ENCODE measurements at places on chromosomes 5 and 9. TPM values are rescaled to one million over a fixed set of nuclear protein-coding genes. Genes with fewer than 3 reads are reported as not detected.

GRCh38 chr9:88303721-88304451, 84.4 kb upstream of the SPIN1 start:
- H3K4me3 ChIP-seq, result no peak overlapping the region
- no peaks in the 10 kb centered on the region for H3K36me3 ChIP-seq
- DNase-seq, result no peak
- H3K27me3 ChIP-seq, result no peaks in the 10 kb centered on the region

DNA sequence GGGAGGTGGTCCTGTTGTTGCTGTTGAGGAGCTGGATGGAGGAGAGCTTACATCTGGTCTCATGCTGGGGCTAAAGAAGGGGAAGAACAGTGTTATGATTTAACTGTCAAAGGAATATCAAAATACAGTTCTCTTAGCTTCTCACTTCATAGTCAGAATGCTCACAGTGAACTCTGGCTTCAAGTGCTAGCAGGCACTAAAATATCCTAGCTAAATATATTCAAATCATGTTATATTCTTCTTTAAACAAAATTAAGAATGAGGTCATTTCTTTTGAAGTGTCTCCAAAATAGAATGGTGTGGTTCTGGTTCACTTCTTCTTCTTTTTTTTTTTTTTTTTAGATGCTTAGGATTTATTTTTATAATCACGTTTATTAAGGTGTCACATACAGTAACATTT, 89.4 kb downstream of the NR3C1 start:
- peaks cover 66% of the 10 kb centered on the region for H3K4me1 ChIP-seq
- peak overlapping the region; percentile 12 for H3K27ac ChIP-seq
- H3K36me3 ChIP-seq, result peaks cover 42% of the 10 kb centered on the region
- H3K4me3 ChIP-seq, result no peak overlapping the region
- DNase-seq, result no peak

GRCh38 chr5:138033386-138033808, 518 bp upstream of the FAM13B start:
- H3K4me3 ChIP-seq, result peak overlapping the region; percentile 74
- no peak for DNase-seq
- H3K36me3 ChIP-seq, result no peaks in the 10 kb centered on the region
- H3K4me1 ChIP-seq, result peaks cover 40% of the 10 kb centered on the region

DNA sequence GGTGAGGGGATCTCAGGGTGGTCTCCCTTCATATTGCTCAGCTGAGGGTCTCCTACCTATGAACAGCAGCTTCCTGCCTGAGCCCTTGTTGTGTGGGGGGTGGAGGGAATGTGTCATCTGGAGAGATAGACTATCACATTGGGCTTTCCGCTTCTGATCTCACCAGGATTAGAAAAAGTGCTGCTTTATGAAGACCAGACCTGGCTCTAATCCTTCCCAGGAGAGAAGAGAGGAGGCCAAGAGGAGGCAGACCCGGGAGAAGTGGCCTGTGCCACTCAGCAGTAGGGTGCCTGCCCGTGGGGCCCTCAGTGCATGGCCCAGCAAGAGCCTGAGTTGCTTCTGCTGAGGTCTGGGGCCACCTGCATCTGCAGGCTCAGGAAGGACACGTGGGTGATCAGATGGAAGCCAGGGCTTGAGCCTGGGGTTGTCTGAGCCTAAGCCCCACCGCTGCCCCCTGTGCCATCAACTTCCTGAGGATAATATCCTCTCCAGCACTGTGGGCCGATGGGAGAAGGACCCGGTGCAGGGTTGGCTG, 22.1 kb upstream of the COL5A1 start:
- no peaks in the 10 kb centered on the region for H3K36me3 ChIP-seq
- peak; percentile 30 for DNase-seq
- no peak overlapping the region for H3K4me3 ChIP-seq
- no peaks in the 10 kb centered on the region for H3K27me3 ChIP-seq
- no peak overlapping the region for H3K27ac ChIP-seq
- H3K4me1 ChIP-seq, result no peaks in the 10 kb centered on the region

GRCh38 chr9:3528451-3528850, 2.6 kb upstream of the RFX3 start:
- peaks cover 24% of the 10 kb centered on the region for H3K4me1 ChIP-seq
- H3K27ac ChIP-seq, result peak overlapping the region; percentile 63
- H3K36me3 ChIP-seq, result no peaks in the 10 kb centered on the region

- H3K36me3 ChIP-seq, result peaks cover 43% of the 10 kb centered on the region
- no peak overlapping the region for H3K27ac ChIP-seq
- H3K4me3 ChIP-seq, result no peak overlapping the region
- no peaks in the 10 kb centered on the region for H3K27me3 ChIP-seq
- DNase-seq, result no peak
- H3K4me1 ChIP-seq, result no peaks in the 10 kb centered on the region
These were observed 37.4 kb downstream of the ARHGEF37 start for GRCh38 chr5:149618581-149619248.

- H3K36me3 ChIP-seq, result no peaks in the 10 kb centered on the region
- H3K27ac ChIP-seq, result no peak overlapping the region
- H3K4me3 ChIP-seq, result no peak overlapping the region
- no peak for DNase-seq
These were observed 36.7 kb downstream of the DMGDH start for GRCh38 chr5:79032782-79033181.

DNA sequence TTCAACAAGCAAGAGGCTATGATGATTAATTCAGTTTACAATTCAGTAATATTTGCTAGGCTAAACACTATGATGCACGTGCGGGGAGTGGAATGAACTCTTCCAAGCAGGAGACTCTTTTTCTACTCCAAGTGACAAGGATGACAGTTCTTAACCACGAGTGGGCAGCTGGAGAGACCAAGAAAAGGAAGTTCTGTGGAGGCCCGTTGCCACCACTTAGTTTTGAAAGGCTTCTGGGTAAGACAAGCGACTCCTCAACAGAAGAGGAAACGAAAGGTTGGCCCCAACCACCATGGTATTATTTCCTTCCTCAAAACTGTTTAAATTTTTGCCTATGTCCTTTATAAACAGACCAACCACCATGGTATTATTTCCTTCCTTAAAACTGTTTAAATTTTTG, 2.8 kb downstream of the DCAF12 start:
- H3K27ac ChIP-seq, result peak overlapping the region; percentile 94
- peaks cover 43% of the 10 kb centered on the region for H3K4me1 ChIP-seq
- H3K36me3 ChIP-seq, result peaks cover 33% of the 10 kb centered on the region
- no peak overlapping the region for H3K4me3 ChIP-seq
- DNase-seq, result no peak
- H3K27me3 ChIP-seq, result no peaks in the 10 kb centered on the region

GRCh38 chr9:136336156-136336870, 9.0 kb downstream of the GPSM1 start:
- no peaks in the 10 kb centered on the region for H3K36me3 ChIP-seq
- no peaks in the 10 kb centered on the region for H3K4me1 ChIP-seq
- no peak overlapping the region for H3K4me3 ChIP-seq
- no peaks in the 10 kb centered on the region for H3K27me3 ChIP-seq

DNA sequence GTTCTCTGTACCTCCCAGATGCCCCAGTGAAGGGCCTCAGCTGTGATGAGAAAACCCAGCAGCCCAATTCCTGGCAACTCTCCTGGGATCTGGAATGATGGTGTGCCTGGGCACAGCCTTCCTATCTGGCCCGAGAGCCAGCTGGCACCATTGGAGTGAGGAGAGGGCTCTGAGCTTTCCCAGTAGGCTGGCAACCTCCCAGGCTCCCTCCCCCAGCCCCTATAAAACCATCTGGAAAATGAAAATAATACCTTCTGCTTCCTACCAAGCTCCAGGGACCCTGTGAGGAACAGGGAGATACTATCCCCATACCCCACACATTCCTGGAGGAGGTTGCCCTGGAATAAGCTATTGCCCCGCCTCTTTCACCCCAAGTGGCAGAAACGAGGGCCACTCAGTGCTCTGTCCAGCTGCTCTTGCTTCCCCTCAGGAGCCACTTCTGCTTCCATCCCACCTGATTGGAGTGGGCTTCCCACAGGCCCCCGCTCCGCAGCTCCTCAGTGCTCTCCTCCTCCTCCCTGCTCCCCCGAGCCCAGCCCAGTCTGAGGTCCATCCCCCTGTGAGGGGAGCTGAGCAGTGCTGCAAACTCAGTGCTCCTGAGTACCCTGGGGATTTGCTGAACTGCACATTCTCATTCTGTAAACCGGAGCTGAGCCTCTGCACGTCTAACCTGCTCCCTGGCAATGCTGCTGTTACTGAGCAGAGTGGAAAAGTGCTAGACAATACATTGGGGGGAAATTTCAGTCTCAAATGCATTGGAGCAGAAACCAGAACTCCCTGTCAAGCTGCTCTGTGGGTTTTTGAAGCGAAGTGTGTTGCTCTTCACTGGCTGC, 74.7 kb downstream of the THBS4 start:
- no peaks in the 10 kb centered on the region for H3K27me3 ChIP-seq
- no peak overlapping the region for H3K4me3 ChIP-seq
- no peaks in the 10 kb centered on the region for H3K36me3 ChIP-seq
- H3K4me1 ChIP-seq, result no peaks in the 10 kb centered on the region
- no peak overlapping the region for H3K27ac ChIP-seq
- no peak for DNase-seq

- H3K4me3 ChIP-seq, result no peak overlapping the region
- no peaks in the 10 kb centered on the region for H3K36me3 ChIP-seq
- DNase-seq, result no peak
These were observed 266.5 kb downstream of the ELAVL2 start for GRCh38 chr9:23559522-23559921.

- H3K36me3 ChIP-seq, result peaks cover 14% of the 10 kb centered on the region
- H3K27ac ChIP-seq, result no peak overlapping the region
- no peak for DNase-seq
These were observed 31.5 kb downstream of the STK10 start for GRCh38 chr5:172156541-172156994.

- no peaks in the 10 kb centered on the region for H3K27me3 ChIP-seq
- H3K4me1 ChIP-seq, result peaks cover 9% of the 10 kb centered on the region
- no peak overlapping the region for H3K27ac ChIP-seq
- no peaks in the 10 kb centered on the region for H3K36me3 ChIP-seq
These were observed 46.5 kb upstream of the CEMIP2 start for GRCh38 chr9:71814815-71815214.

DNA sequence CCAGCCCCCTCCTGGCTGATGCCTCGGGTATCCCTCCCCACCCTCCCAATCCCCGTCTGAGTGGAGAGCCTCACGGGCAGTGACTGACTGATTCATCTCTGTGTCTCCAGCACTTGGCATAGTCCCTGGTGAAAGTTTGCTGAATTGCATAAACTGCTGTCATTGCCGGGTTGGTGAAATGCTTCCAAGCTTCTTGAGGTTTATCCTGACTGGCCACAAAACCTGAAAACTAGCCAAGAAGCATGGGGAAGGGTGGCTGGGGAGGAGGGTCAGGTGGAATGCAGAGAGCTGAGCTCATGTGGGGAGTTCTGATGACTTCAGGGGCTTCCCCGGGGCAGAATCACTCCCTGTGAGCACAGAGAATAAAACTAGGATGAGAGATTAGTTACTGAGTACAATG, 56.9 kb upstream of the GGTA1 start:
- no peaks in the 10 kb centered on the region for H3K36me3 ChIP-seq
- H3K4me1 ChIP-seq, result peaks cover 25% of the 10 kb centered on the region
- H3K4me3 ChIP-seq, result no peak overlapping the region
- H3K27ac ChIP-seq, result no peak overlapping the region

- H3K4me1 ChIP-seq, result no peaks in the 10 kb centered on the region
- peaks cover 11% of the 10 kb centered on the region for H3K27me3 ChIP-seq
- no peak overlapping the region for H3K4me3 ChIP-seq
- H3K36me3 ChIP-seq, result no peaks in the 10 kb centered on the region
These were observed 6.2 kb upstream of the TCERG1 start for GRCh38 chr5:146440870-146441495.

GRCh38 chr9:7147121-7148090, 389.6 kb downstream of the KDM4C start:
- H3K27ac ChIP-seq, result no peak overlapping the region
- DNase-seq, result no peak
- no peak overlapping the region for H3K4me3 ChIP-seq
- peaks cover 4% of the 10 kb centered on the region for H3K4me1 ChIP-seq
- H3K27me3 ChIP-seq, result no peaks in the 10 kb centered on the region
- peaks cover 3% of the 10 kb centered on the region for H3K36me3 ChIP-seq

GRCh38 chr5:1793301-1793740, 6.3 kb downstream of the MRPL36 start:
- H3K4me1 ChIP-seq, result peaks cover 6% of the 10 kb centered on the region
- peak overlapping the region; percentile 17 for H3K27ac ChIP-seq
- peaks cover 13% of the 10 kb centered on the region for H3K36me3 ChIP-seq
- no peaks in the 10 kb centered on the region for H3K27me3 ChIP-seq

- no peaks in the 10 kb centered on the region for H3K36me3 ChIP-seq
- H3K27me3 ChIP-seq, result no peaks in the 10 kb centered on the region
- no peak overlapping the region for H3K27ac ChIP-seq
- no peaks in the 10 kb centered on the region for H3K4me1 ChIP-seq
These were observed 18.2 kb upstream of the CEP120 start for GRCh38 chr5:123441408-123441807.

- no peaks in the 10 kb centered on the region for H3K36me3 ChIP-seq
- H3K4me3 ChIP-seq, result no peak overlapping the region
- H3K4me1 ChIP-seq, result no peaks in the 10 kb centered on the region
- no peak for DNase-seq
These were observed 25.9 kb downstream of the CDHR2 start for GRCh38 chr5:176575066-176575465.

GRCh38 chr9:77819657-77820056, 171.5 kb upstream of the GNA14 start:
- H3K27me3 ChIP-seq, result no peaks in the 10 kb centered on the region
- peaks cover 7% of the 10 kb centered on the region for H3K36me3 ChIP-seq
- H3K4me3 ChIP-seq, result no peak overlapping the region
- no peak overlapping the region for H3K27ac ChIP-seq
- no peak for DNase-seq

PRR16 gene
- total RNA-seq, result 3.1 TPM

ENTPD2 gene
- total RNA-seq, result 0.41 TPM

MBLAC2 gene
- total RNA-seq, result 4.5 TPM

SMAD5 gene
- total RNA-seq, result 52.7 TPM
